T follicular helper cell (primary cell): ENCODE measurements at places on chromosomes 2 and 18.

- DNase-seq = peak; percentile 14
These were observed 1.3 kb upstream of the KCMF1 start for GRCh38 chr2:84969511-84970209.

DNA sequence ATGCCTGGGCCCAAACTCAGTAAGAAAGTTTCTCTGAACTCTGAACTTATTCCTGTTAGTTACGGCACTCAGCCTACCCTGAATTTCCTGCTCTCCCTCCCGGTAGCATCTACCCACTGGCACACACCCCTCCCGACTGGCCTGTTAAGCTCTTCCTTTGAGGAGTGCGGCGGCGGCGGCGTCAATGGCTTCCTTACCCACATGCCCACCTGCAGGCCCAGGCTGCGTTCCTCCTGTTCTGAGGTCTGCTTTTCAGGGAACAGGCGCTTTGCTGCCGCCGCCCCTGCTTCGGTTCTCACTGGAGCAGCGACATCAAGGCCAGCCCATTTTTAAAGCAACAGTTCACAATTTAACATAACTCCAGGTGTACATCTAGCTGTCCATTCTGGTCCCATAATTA lies 432.4 kb downstream of the DCDC2C start:
- no peak for DNase-seq

- DNase-seq = no peak
These were observed 34.3 kb upstream of the BARD1 start for GRCh38 chr2:214843823-214844222.

GRCh38 chr18:3799515-3799914 lies 349.5 kb downstream of the TGIF1 start:
- no peak for DNase-seq

GRCh38 chr2:43265421-43265820 lies 39.0 kb upstream of the ZFP36L2 start:
- DNase-seq = no peak

DNA sequence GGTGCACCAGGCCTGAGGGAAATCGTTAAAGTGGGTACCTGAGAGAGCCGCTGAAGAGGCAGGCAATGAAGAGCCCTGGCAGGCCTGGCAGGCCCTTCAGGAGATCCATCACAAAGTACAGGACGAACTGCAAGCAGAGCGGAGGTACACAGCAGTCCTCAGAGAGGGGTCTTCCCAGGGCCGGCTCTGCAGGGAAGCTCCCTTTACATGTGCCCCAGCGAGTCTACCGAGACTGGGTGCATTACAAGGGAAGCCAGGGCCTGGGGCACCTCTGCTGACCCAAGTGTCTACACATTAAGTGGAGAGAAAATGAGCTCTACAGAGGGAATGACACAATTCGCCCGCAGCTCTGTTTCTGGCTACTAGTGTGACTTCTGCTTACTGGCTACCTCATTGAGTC lies 8.1 kb upstream of the ATRAID start:
- no peak for DNase-seq

DNA sequence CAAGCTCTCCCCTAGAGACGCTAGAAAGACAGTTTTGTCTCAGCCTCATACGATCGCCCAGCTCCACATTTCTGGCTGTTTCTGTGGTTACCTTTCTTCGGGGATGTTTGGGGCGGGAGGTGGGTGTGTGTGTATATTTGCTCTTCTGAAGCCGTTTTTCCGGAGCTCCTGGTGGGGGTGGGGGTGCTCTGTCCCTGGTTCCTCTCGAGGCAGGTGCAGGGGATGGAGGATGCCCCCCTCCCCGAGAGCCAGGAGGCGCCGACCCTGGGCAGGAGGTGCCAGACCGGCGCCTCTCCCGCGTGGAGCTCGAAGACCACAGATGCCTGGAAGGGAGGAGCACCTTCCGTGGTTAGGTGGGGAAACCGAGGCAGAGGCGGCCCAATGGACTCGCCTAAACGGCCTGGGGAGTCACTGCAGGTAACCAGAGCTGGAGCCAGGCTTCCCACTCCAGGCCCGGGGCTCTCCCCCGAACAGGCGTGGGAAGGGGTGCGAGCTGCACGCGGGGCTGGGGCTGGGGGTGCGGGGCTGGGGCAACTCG lies 694 bp upstream of the HPCAL1 start:
- DNase-seq = no peak

DNA sequence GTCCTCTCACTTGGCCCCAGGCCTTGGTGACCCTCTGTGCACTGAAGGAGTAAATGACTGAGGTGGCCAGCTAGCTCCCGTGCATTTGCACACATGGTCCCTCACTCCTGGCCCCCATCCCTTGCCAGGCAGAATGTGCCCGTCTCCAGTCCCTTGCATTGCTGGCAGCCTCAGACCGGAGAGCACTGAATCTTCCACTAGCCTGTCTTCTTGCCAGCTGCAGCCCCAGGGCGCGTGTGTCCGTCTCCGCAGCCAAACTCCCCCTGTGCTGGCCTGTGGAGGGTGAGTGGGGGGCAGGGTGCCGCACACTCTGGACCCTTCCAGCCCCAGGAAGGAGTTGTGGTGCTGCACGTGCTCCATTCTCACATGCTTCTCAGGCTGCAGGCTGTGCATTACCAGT lies 35.9 kb downstream of the INPP4A start:
- DNase-seq = no peak

GRCh38 chr18:3624546-3624934 lies 174.6 kb downstream of the TGIF1 start:
- DNase-seq = no peak

DNA sequence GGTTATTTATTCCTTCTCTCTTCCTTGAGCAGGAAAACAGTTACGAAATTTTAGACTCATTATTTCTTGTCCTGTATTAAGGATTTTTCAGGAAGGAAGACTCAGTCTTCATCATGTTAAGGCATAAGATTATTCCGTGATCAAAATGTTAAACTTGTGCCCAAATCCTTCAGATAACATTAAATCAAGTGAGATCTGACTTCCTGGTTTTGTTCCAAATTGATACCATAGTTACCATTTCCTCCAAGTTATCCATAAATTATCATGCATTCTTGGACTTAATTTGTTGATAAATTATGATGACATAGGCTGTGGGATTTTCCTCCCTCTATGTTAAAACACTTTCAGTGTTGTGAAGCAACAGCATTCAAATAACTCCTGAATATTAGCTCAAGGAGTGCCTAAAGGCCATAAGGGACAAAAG lies 31.9 kb downstream of the EFEMP1 start:
- no peak for DNase-seq

GRCh38 chr18:26133652-26134051 lies at the start of gene PSMA8:
Gene PSMA8 (plus strand): TSS chr18:26133869. CDS start chr18:26133966, 97 bp downstream.
- peak; percentile 26 for DNase-seq

GRCh38 chr18:56748698-56749268 lies 97.6 kb downstream of the WDR7 start:
- DNase-seq = no peak

GRCh38 chr2:12448846-12449505 lies 267.8 kb upstream of the TRIB2 start:
- DNase-seq = no peak

DNA sequence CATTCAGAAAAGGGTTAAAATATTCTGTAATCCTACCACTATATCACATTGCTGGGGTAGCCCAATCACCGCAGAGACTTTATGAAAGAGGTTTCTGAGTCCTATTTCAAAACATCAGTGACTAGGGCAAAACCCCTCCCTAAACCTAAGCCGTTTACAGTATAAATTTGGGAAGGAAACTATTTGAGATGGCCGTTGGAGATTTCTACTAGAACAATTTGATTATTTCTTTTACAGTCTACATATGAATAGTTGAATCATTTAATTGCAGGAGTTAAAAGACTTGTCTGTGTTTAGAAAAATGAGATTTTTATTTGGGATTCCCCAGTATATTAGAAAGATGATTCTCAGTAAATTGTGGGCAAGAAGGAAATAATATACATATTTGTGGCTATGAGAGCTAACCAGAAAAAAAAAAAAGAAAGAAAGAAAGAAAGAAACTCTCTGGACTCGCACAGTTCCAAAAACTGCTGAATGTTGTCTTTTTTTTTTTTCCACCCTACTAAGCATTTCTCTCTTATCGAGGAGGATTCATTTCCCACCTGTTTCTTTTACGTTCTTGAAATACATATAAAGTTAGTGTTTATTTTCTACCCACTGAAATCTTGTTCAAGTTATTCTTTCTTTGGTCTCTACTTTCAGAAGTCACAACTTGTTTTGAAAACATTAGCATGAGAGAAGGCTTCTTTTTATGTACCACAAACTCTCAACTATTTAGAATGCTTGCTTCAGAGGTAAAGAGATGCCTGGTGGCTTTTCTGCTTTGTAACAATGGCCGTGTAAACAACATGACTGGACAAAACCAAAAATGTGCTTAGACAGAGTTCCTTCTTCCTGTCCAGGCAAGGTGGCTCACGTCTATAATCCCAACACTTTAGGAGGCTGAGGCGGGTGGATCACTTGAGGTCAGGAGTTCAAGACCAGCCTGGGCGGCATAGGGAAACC lies 65.9 kb downstream of the BCL2 start:
- no peak for DNase-seq

DNA sequence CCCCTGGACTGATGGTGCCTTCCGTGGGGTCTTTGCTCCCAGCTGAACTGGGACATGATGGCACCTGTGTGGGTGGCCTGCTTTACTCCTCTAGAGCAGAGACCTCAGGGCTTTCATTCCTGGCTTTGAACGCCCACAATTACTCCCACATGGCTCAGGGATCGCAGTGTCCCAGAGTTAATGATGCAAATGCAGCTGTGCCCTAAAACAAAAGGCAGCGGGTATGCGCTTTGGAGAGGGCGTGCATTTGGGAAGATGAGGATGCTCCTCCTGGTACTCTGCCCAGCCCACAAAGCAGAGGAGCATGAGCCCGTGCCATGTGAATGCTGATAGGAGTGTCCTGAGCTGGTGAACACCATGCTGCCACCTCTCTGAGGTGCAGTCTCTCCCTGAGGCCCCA lies 173.4 kb downstream of the FHOD3 start:
- DNase-seq = no peak

DNA sequence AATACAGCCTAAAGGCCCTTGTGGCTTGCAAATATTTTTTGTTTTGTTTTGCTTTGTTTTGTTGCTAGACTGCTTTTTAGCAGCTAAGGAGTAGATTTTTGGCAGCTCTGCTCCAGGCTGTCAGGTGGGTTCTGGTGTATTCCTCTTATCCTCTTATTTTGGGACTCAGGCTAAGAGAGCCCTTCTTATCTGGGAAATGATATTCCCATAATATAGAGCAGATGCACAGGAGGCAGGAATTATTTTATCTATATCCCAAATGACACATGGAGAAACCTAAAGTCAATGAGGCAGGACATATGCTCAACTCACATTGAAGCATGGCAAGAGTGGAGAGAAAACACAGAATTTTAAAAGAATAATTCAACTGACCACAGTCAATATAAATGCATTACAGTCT lies 369.6 kb downstream of the RIT2 start:
- DNase-seq = no peak

- no peak for DNase-seq
These were observed at the start of gene TRIM54 for GRCh38 chr2:27281855-27282559. Gene TRIM54 (plus strand): TSS chr2:27282429. CDS start chr2:27282732, 303 bp downstream.

- no peak for DNase-seq
These were observed 175.3 kb downstream of the INHBB start for GRCh38 chr2:120520929-120521912.
